ENCODE measurements at places on chromosomes 1 and 21.

DNA sequence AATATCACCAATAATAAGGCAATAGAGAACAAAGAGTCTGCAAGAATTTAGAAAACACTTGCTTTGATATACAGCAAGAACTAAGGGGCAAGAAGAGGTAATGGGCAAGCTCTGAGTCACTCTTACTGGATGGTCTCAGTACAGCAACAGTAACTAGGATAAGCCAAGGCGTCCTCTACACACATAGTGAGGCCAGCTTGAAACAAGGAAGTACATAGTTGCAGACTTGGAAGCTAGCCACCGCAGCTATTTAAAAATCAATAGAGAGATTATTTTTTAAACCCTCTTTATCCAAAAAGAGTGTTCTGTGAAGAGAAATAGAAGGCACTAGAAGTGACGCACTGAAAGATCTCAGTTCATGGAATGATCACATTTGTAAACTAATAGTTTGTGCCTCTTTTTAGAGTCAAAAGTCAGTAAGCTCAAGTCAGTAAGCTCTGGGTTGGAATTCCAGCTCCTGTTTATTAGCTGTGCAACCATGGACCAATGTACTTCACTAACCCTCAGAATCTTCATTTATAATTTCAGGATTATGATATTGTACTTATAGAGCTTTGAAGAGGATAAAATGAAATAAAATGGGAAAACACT is 118.6 kb downstream of the AKT3 start:
- no peak for DNase-seq

- DNase-seq = no peak
Observed at GRCh38 chr1:100606438-100606837, 68.5 kb downstream of the GPR88 start.

DNA sequence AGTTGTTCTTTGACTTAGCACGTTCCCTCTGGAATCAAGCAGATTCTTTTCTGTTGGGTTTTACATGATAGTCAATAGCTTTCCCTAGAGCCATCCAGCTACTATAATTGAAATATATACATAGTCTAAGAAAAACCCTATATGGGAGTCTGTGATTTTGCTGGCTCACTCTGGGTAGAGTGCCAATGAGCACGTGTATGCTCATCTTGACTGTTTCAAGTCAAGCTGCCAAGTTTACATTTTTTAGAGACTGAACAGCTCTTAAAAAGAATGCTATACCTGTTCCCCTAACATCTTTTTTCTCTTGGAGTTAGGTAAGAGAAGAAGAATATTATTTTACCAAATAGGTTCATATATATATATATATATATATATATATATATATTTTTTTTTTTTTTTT is 182.8 kb upstream of the NRIP1 start:
- DNase-seq = no peak

DNA sequence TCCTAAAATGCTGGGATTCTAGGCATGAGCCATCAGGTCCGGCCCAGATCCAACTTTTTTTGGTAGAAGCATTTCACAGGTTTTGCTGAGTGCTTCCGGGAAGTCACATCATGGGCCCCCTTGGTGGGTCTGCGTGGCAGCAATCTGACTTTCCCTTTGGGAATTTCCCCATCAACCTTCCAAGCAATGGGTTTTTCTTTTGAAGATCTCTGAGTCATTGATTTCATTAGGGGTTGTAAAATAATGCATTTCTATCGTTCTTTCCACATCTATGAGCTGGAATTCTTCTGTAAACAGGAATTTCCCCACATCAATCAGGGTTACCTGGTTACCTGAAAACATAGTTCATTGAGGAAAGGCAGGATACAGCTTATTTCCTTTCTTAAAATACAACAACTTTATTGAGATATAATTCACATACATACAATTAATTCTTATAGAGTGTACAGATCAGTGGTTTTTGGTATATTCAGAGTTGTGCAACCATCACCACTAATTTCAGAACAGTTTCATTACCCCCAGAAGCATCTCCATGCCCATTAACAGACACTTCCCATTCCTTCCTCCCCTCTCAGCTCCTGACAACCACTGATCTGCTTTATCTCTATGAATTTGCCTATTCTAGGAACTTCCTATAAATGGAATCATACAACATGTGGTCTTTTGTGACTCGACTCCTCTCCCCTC is 9.9 kb upstream of the ZBTB17 start:
- DNase-seq = no peak

- DNase-seq = no peak
Observed at GRCh38 chr1:238138059-238138626, 247.4 kb upstream of the ZP4 start.

GRCh38 chr1:109771712-109772657 is 8.3 kb upstream of the EPS8L3 start:
- DNase-seq = no peak

GRCh38 chr21:31162827-31163226 is 124.6 kb upstream of the KRTAP19-8 start:
- no peak for DNase-seq

DNA sequence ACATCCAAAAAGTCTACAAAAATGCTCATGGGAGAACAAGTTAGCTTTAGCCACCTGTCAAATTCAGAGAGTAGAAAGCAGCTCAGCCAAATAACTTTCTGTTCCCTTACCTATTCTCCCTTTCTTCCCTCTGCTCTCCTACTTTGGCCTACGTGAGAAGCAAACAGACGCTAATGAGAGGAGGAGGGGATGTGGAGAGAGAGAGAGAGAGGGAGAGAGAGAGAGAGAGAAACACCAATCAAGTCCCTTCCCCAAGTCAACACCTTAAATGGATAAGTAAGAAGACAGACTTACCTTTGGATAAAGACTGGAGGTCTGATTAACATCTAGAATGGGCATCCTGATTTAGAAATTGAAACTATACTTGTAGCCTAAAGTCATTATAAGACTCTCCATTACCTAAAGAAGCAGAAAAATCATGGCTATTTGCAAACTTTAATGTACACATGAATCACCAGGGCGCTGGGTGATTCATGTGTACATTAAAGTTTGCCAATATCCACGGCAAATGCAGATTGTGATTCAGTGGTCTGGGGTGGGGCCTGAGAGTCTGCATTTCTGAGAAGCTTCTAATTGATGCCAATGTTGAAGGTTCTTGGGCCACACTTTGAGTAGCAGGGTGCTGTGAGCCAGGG is 13.1 kb upstream of the DUSP12 start:
- no peak for DNase-seq

DNA sequence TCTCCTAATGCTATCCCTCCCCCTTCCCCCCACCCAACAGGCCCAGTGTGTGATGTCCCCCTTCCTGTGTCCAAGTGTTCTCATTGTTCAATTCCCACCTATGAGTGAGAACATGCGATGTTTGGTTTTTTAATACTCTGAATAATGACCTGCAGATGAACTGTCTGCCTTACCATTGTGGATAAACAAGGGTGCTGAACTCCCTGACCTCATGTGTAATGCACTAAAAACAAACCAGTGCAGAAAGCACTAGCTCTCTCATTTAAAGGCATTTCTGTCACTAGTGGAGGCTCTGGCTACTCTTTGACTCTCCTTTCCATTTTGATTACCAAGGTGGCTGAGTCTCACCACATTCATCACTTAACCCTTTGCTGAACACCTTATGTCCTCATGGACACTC is 23.1 kb upstream of the TRAF3IP3 start:
- no peak for DNase-seq

DNA sequence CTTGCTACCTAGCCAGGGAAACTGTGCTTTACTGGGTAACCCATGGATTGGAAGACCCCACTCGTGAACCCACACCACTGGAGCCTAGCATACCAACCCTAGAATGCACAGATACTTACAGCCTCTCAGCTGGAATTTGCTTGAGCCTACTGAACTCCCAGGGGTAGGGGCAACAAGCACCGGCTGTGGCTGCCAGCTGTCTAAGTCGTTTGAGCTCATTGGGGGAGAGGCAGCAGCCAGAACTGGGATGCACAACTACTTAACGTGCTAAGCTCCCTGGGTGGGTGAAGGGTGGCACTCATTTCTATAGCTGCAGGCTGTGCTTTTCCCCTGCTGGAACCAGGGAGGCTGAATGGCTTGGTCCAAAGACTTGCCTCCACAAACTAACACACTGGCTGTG is 212.4 kb downstream of the ZNF648 start:
- DNase-seq = no peak

GRCh38 chr1:160795951-160796383 is at the start of gene LY9:
TSS of gene LY9 (plus strand) at chr1:160796174. CDS start at chr1:160796188, 14 bp downstream.
- DNase-seq = no peak

- DNase-seq = no peak
Observed at GRCh38 chr1:67371681-67372080, 58.5 kb downstream of the SERBP1 start.

- DNase-seq = no peak
Observed at GRCh38 chr1:210477328-210477924, 148.7 kb downstream of the HHAT start.

DNA sequence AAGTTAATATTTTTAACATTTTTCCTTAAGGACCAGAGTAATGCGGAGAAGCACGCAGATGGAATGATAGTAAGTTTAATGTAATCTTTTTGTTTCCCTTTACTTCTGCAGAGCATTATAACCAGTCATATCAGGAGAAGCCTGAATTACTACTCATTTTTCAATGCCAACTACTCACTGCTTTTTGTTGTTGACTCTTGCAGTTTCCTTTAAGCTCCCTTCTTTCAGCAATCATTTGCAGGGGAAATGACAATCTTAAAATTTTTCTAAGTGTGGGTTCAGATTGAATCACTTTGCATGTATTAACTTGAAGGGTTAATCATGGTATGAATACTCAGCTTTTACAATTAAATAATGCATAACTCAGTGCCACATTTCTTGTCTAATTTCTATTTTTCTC is 122.2 kb downstream of the NRDC start:
- no peak for DNase-seq

DNA sequence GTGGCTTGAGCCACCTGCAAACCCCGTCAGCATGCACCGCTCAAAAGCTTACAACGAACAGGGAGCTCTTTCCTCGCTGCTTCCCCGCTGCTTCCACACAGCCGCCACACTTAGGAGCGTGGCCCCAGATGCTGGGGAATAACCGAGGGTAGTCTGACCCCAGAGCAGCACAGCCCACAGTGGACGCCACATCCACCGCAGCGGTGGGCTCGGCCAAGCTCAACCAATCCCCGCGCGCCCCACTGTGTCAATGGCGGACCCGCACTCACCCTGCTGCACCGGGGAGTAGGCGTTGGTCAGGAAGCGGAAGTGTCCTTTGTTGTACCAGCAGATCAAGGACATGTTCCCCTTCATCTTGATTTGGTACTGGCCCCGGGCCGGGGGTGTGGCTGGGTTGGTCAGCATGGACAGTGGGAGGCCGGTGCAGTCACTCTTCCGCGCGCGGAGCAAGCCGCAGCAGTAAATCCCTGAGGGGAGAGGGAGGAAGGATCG is 93.5 kb downstream of the PGBD5 start:
- DNase-seq = no peak

DNA sequence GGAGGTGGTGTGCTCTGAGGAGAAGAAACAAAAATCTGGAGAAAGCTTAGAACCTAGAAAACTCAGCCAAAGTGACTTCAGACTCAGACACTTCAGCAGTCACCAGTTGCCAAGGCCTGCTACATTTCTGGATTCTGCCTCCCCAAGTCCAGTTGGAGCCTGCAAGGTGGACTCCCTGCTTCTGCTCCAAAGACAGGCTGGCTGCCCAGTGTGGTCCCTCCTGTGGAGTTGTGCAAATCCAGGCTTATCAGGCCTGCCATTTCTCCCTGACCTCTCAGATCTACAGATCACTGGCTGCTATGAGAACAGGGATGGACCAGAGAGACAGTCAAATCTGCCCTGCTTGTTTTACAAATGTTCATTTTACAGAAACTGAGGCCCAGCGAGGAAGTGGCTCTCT is 9.9 kb downstream of the CACHD1 start:
- no peak for DNase-seq

GRCh38 chr1:62386351-62387121 is 50.3 kb upstream of the USP1 start:
- DNase-seq = no peak

DNA sequence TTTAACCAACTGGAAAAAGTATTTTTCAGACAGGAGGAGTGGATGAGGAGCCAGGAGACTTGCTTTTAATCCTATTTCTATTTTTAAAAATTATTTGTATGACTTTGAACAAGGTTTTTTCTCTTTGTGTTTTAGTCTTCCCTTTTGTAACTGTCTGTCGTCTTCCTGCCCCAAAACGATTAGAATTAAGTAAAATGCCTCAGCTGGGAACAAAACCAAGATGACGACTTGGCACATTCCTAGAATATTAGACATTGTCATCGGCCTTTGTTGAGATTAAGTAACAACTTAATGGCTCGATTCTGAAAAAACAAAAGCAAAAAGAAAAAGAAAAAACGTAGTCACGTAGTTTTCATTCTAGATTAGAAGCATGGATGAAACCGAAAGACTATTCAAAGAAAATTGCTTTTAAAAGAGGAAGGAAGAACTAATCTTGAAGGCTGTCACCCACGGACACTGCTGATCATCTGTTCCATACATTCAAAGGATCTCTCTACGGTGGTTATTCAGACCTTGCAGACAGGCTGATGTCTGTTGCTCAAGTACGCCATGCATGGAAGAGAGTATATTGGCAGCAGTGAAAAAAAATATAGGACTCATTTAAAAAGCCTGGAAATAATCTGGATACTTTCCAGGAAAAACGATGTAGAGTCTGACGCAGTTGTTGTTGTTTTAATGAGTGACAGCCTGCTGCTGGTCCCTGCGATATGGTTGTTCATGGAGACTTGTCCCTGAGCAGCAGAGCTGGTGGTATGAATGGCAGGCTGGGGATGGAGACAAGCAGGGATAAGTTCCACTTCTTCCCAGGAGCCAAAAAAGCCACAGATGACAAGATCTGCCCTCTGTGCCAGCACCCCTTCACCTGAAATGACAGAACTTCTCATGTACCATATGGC is 16.8 kb downstream of the GNG4 start:
- no peak for DNase-seq

GRCh38 chr1:75727571-75727970 is 3.1 kb downstream of the ACADM start:
- no peak for DNase-seq

GRCh38 chr1:239840336-239840735 is 251.3 kb upstream of the FMN2 start:
- DNase-seq = no peak

DNA sequence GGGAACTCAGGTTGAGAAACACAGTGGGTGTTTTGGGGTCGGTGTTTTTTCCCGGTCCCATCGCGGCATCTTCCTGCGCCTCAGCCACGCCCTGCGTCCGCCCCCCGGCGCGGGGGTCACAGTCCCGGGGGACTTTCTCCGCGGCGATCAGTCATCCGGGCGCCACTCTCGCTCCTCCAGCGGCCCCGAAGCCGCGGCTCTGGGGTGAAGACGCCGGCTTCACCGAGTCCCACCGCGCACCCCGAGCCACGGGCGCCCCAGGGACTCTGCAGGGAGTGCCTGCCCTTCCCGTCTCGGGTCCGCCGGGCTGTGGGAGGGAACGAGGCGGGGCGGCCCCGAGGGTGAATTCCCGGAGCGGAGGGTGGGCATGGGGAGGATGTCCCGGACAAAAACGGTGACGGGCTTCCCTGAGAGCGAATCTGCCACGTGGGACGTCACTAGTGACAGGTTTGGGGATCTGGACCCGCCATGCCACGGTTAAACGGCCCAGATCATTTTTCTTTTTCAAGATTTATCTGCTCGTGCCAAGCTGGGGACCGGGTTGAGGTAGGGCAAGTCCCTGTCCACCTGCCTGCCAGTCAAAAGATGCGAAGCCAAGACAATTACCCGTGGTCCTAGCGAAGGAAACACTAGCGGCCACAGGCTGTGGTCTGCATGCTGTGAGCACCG is 717 bp upstream of the BATF3 start:
- no peak for DNase-seq

Data from NCI-H774 (cell line).